Aorta (tissue), 5 donors: ENCODE measurements at places on chromosomes 1 and 21. TPM values are rescaled to one million over a fixed set of nuclear protein-coding genes. Genes with fewer than 3 reads are reported as not detected.

Gene LRRC41
- 49.1 TPM for total RNA-seq

Gene KCNA3
- 0.97 TPM for total RNA-seq

Gene AMY1A
- total RNA-seq = not detected

Gene CFAP107
- not detected for total RNA-seq

Gene UBE2Q1
- total RNA-seq = 55.5 TPM

Gene NOS1AP
- total RNA-seq = 3.5 TPM

Gene CYP4A22
- 0.23 TPM for total RNA-seq

Gene TAS1R1
- total RNA-seq = not detected

Gene KAZN
- 19.3 TPM for total RNA-seq

Gene SNIP1
- 20.3 TPM for total RNA-seq
